ENCODE measurements at places on chromosomes 12 and 14.

- no peak for DNase-seq
Observed at GRCh38 chr14:68141281-68142088, 321.9 kb downstream of the RAD51B start.

- no peak for DNase-seq
Observed at GRCh38 chr14:100314724-100315123, 8.4 kb upstream of the SLC25A47 start.

DNA sequence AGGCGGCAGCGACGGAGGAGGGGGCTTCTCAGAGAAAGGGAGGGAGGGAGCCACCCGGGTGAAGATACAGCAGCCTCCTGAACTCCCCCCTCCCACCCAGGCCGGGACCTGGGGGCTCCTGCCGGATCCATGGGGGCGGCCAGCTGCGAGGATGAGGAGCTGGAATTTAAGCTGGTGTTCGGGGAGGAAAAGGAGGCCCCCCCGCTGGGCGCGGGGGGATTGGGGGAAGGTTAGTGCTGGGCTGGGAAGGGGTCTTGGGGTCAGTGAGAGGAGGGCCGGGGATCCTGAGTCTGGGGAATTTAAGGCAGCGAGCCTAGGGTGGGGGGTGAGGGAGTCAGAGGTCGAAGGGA lies 203 bp downstream of the NFATC4 start:
- DNase-seq = no peak

GRCh38 chr12:118328486-118329330 lies 44.0 kb downstream of the TAOK3 start:
- peak; percentile 41 for DNase-seq

GRCh38 chr14:53528185-53528671 lies 375.1 kb upstream of the DDHD1 start:
- no peak for DNase-seq

DNA sequence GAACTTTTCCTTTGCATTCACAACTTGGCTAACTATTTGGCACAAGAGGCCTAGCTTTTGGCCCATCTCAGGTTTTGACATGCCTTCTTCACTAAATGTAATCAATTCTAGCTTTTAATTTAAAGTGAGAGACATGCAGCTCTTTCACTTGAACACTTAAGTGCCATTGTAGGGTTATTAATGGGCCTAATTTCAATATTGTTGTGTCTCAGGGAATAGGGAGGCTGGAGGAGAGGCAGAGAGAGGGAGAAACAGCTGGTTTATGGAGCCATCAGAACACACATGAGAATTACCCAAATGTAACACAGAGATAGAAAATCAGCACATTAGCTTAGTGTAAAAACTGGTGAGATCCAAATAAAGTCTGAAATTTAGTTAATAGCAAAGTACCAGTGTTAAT lies 157.4 kb downstream of the RPAP3 start:
- DNase-seq = no peak

GRCh38 chr14:85131226-85131922 lies 398.6 kb upstream of the FLRT2 start:
- DNase-seq = no peak

GRCh38 chr12:3293446-3294161 lies 197.4 kb upstream of the PRMT8 start:
- peak; percentile 37 for DNase-seq

DNA sequence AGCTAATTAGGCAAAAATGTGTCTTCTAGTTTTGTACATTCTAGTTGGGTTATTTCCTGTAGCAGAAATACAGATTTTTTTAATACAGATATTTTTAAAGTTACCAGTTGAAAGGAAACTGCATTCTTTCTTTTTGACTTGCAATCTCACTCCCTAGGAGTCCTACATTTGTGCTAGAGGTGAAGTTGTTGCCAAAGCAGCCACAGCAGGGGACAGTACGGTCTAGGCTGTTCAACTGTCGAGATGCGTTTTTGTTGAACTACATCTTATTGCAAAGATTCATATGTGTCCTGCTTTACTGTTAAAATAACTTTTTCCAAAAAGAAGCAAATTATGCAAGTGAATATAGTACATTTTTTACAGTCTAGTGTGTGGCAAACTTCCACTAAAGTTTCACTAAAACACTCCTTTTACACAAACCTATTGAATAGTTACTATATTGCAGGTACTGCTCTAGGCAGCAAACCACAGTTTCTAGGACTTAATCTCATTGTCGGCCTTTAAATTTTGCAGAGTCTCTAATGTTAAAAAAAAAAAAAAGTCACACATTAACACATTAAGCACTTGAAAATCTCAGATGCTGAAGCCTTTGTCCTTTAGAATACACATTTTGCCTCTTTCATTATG lies 30.2 kb upstream of the SRGAP1 start:
- DNase-seq = no peak

GRCh38 chr14:100775831-100776591 lies 49.3 kb downstream of the DLK1 start:
- no peak for DNase-seq

GRCh38 chr12:129049917-129050316 lies 196.6 kb downstream of the GLT1D1 start:
- DNase-seq = no peak

DNA sequence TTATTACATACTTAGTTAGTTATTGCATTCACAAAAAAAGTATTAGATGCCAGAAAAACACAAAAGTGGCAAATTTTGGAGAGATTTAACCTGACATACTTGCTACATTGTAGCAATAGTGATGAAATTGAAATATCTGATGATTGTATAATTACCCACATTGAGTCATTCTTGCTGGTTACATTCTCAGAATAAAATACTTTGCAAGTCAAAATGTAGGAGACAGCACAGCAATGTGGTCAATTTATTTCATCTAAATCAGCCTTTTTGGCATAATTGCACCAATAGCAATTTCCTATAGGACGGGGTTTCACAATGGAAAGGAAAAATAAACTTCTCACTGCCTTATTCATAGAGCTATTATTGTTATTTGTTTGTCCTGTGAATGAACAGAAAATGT lies 125.0 kb upstream of the ETV6 start:
- DNase-seq = no peak

GRCh38 chr14:95195031-95195430 lies 37.7 kb upstream of the DICER1 start:
- no peak for DNase-seq

- no peak for DNase-seq
Observed at GRCh38 chr12:114954511-114955055, 270.6 kb upstream of the TBX3 start.

- DNase-seq = no peak
Observed at GRCh38 chr14:103390605-103391004, 5.4 kb downstream of the MARK3 start.

- DNase-seq = no peak
Observed at GRCh38 chr12:1858456-1858855, 38.1 kb downstream of the LRTM2 start.

DNA sequence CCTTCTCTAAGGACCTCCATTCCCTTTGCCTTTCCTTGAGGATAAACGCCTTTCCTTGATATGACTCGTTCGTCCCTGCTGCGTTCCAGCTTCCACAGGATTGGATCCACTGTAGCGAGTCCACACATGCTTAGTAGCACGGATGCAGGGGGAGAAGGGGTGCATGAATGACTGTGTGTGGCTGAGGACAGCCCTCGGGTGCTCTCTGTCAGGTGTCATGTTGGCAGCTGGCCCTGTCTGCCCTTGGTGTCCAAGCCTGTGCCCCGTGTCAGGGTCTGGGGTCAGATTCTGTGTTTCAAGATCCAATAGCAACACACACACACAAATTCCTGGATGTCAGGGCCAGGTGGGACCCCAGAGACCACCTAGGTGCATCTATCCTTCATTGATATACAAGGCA lies 17.5 kb upstream of the KRT80 start:
- no peak for DNase-seq

GRCh38 chr12:105275997-105276733 lies 40.2 kb upstream of the APPL2 start:
- no peak for DNase-seq

- DNase-seq = no peak
Observed at GRCh38 chr12:2439332-2440100, 355.3 kb upstream of the FKBP4 start.

DNA sequence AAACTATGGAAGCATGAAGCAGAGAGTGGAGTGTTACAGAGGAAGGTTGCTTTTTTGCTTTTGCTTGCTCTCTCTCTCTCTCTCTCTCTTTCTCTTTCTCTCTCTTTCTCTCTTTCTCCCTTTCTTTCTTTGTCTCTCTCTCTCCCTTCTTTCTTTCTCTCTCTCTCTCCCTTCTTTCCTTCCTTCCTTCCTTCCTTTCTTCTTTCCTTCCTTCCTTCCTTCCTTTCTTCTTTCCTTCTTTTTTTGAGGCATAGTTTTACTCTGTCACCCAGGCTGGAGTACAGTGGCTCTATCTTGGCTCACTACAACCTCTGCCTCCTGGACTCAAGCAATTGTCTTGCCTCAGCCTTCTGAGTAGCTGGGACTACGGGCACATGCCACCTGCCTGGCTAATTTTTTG lies 7.6 kb downstream of the ARHGDIB start:
- no peak for DNase-seq

- no peak for DNase-seq
Observed at GRCh38 chr14:23269193-23269592, 16.7 kb downstream of the HOMEZ start.

DNA sequence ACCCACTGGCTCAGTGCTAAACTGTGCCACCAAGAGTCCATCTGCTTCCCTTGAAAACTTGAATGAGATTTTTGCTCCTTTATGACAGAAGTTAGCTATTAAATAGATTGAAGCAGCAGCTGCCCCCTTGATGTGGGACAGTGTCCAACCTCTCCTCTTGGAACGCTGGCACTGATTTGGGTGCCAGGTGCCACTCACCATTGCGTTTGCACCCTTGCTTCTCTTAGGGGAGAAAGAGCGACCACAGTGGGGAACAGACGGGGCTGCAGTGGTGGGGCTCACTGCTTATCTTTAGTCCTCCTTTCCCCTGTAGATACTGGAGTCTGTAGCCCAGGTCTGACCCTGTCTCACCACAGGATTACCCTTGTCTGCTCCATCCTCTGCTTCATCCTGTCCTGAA lies 9.4 kb downstream of the EP400 start:
- DNase-seq = no peak

DNA sequence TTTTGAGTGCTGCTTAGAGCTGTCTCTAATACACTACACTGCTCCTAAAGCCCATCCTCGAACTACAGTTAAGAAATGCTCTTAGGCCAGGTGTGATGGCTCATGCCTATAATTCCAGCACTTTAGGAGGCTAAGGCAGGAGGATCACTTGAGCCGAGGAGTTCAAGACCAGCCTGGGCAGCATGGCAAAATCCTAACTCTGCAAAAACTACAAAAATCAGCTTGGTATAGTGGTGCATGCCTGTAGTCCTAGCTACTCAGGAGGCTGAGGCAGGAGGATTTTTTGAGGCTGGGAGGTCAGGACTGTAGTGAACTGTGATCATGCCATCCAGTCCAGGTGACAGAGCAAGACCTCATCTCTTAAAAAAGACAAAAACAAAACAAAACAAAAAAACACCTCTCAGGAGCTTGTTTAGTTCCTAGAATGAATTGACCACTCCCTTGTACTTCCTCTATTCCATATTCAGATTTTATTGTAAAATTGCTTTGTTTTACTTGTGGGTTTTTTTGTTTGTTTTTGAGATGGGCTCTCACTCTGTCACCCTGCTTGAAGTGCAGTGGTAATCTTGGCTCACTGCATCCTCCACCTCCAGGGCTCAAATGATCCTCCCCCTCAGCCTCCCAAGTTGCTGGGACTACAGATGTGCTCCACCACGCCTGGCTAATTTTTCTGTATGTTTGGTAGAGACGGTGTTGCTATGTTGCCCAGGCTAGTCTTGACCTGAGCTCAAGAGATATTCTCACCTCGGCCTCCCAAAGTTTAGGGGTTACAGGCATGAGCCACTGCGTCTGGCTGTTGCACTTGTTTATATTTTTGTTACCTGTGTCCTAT lies 13.6 kb downstream of the MDM2 start:
- DNase-seq = no peak

DNA sequence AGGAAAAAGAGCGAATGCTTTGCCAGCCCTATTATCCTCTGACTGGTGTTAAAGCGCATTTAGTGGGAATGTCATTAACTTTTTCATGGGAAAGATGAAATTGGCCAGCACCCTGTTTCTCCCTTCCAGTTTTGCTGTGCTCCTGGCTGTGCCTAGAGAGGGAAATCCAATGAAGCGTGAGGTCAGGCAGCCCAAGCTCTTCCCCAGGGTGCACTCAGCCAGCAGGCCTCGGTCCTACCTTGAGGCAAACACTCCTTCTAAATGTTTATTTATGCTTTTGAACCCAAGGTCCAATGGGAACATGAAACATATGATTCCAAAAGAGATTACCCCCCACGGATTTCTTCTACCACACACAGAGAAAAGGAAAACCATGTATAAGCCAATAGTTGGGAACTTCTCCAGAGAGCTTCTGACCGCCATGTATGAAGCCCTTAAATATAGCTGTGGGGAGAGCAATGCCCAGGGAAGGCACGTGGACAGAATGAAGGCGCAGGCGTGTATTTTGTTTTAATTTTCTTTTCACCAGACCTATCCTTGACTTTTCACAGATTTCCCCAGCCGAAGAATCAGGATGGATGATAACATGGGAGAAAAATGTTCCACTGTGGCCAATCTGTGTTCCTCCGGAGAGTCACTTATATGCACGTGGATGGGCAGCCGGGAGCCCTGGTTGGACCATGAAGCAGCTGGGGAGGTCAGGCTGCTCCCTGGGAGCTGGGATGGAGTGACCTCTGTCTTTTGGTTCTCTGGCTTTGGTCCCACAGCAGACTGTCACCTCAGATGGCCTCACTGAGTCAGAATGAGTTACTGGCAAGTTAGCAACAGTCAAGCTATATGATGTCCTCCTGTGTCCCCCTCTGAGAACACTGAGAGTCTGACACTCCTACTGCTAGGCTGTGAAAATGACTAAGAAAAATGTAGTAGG lies 37.3 kb downstream of the GPR135 start:
- DNase-seq = peak; percentile 86

- no peak for DNase-seq
Observed at GRCh38 chr12:15151161-15152091, 69.8 kb downstream of the RERG start.

GRCh38 chr12:14946861-14947260 lies 8.5 kb upstream of the ERP27 start:
- DNase-seq = no peak

- no peak for DNase-seq
Observed at GRCh38 chr12:132029503-132030300, 80.0 kb downstream of the EP400 start.
